ENCODE measurements at places on chromosomes 7 and 10. TPM values are rescaled to one million over a fixed set of nuclear protein-coding genes. Genes with fewer than 3 reads are reported as not detected.

GRCh38 chr7:107933386-107934013, 42.5 kb downstream of the DLD start:
- DNase-seq: no peak

GRCh38 chr7:128703609-128704241, 31.6 kb downstream of the GARIN1A start:
- DNase-seq: no peak

- no peak for DNase-seq
These were observed 105.5 kb upstream of the AKR1E2 start for GRCh38 chr10:4720463-4720862.

DNA sequence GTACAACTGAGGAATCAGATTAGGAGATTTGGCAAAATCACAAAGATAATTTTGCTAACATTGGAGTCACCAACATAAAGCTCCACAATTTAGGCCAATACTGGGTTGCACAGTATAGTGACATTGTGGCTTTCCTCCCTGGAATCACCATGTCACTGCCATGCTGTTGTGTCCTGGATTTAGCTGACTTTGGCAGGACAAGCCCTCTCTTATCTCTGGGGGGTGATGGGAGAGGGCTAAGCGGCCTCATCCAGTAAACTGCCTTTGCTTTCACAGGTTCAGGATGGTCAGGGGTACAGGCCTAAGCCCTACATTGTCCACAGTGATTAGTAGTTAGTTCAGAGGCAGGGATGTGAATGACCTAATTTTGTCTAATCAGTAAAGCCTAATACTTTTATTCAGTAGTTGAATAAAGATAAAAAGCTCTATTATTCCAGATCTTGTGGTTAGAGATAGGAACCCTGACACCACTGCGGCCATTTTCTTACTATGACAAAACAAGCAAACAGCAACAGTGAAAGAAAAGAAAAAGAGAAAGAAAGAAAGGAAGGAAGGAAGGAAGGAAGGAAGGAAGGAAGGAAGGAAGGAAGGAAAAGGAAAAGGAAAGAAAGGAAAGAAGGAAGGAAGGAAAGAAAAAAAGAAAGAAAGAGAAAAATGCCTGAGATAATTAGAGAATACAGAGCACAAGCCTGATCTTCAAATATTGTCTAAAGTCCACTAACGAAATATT, 140.1 kb downstream of the ETV1 start:
- DNase-seq: no peak

GRCh38 chr7:95473276-95473985, 12.3 kb upstream of the ASB4 start:
- no peak for DNase-seq

- no peak for DNase-seq
These were observed 30.6 kb upstream of the GPNMB start for GRCh38 chr7:23216021-23216420.

Gene CASP7
- 9.5 TPM for total RNA-seq

DNA sequence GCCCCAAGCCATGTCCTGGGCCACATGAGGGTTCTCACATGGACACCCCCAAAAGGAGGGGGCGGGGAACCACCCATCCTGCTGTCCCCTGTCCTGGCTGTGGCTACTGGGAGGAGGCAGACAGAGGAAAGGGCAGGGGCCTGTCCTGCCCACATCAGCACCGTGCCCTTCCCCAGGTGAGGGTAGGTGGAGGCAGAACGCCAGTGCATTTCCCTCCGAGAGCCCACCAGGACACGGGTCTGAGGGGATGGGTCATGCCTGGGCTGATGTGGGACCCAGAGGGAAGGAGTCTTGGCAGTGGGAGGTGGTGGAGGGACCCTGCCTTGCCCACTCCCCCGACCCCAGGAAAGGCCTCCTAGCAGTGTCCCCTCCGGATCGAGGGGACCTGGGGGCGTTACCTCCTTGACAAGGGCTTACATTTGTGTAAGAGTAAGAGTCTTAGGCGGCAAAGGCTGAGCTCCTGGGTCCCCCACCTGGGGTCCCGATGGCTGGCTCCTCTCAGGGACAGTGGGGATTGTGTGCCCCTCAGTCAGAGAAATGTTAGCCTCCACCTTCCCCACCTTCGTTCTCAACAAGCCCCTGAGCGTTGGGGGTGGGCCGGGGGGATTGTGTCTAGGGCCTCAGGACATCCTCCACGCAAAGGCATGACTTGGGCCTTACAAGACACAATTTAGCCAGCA, 6.1 kb downstream of the CRYGN start:
- DNase-seq: no peak

Gene NKX6-2
- not detected for total RNA-seq

DNA sequence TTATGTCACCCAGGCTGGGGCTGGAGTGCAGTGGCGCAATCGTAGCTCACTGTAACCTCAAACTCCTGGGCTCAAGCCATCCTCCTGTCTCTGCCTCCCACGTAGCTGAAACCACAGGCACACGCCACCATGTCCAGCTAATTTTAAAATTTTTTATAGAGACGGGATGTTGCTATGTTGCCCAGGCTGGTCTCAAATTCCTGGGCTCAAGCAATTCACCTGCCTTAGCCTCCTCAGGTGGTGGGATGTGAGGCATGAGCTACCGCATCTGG, 123.2 kb upstream of the PARD3 start:
- no peak for DNase-seq

Gene MSANTD7
- total RNA-seq: 4.3 TPM

- peak; percentile 54 for DNase-seq
These were observed 9.7 kb upstream of the RASSF4 start for GRCh38 chr10:44949915-44950314.

Gene GPR15LG
- total RNA-seq: not detected

DNA sequence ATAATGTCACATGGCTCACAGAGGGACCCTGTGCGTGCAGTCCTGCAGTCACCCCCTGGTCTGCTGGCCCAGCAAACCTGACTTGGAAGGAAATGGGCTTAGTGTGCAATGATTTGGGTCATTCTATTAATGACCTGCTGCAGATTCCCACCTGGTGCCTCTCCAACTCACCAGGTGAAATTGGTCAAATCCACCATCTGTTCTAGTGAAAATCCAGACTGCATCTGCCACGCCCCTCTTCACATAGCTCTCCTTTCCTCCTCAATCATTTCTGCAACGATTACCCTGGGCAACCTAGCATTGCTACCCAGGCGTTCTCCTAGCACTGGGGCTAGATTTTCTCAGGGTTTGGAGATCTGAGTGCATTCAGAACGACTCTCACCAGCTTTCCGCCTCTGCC, 29.4 kb downstream of the SRRM3 start:
- DNase-seq: no peak

GRCh38 chr7:156585025-156585648, 55.4 kb upstream of the RNF32 start:
- no peak for DNase-seq

Gene RARRES2
- total RNA-seq: 197 TPM

- no peak for DNase-seq
These were observed 233.1 kb downstream of the SEMA3E start for GRCh38 chr7:83415840-83416239.

DNA sequence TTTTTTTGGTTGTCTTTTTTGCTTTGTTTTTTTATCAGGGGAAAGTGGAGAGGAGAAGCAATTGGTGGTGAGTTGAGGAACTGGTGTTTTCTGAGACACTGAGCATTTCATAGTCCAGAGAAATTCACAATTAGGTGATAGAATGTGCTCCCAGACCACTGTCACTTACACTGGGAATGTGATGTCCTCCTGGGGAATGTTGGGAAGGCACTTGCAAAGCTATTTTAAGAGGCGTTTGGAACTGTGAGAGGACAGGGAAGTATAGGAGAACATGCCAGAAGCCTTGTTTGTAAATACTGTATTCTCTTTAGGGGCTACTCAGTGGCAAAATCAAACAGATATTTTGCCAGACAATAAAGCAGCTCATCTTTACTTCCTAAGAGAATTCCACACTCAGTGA, 16.0 kb downstream of the CHRM2 start:
- DNase-seq: no peak

Gene LIPF
- not detected for total RNA-seq

DNA sequence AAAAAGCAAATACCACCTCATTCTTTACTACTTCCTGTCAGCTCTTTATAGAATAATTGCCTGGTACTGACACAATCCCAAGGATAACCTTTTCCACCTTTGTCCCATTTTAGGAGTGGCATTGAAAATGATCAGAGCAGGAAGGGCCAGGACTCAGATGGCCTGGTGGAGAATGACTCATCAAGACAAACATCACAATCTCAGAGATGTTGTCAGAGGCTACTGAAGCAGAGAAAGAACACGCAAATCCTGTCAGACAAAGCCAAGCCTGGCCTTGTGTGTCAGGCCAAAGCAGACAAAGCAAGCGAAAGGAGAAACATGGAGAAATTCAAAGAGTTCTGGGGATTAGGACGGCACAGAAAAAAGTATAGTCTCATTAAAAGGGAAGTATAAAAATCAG, 40.9 kb downstream of the NSUN6 start:
- DNase-seq: no peak

Gene SEC61A2
- 12.4 TPM for total RNA-seq

Gene HOXA9
- not detected for total RNA-seq

Gene OR2A42
- total RNA-seq: 0.11 TPM

DNA sequence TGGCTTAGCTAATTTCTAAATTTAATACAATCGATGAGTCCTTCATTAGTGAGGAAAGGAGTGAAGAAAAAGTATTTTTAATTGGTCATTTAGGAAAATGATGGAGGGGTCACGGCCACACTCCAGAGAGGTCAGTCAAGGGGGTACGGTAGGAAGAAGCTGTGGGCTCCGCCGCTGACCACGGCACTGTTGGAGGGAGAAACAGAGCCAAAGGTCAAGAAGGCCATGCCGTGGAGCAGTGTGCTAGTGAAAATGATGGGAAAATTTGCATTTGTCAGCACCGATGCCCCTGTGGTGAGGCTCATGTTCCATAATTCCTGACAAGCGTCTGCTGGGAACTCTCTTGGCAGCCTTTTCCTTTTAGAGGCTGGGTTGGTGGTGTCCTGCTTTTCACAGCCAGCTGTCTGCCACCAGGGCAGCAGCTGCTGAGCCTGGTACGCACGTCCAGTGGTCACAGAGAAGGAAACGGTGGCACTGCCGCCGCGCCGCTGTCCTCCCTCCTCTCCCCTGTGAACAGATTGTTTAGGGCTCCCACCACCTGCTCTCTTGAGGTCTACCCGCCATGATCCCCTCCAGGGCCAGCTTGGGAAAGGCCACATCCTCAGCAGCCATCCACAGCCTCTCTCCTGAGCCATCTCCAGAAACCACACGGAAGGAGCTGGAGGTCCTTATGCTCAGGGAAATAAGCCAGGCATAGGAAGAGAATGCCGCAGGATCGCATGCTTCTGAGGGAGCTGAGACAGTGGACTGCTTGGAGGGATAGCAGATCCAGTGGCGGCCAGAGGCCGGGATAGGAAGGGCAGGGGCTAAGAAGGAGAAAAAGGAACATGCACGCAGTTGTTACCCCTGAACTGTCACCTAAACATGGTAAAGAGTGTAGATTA, 263.7 kb upstream of the PPP2R2D start:
- no peak for DNase-seq

- no peak for DNase-seq
These were observed 62.1 kb upstream of the NCAPG2 start for GRCh38 chr7:158766570-158767281.

Gene FAM53B
- 30.3 TPM for total RNA-seq

DNA sequence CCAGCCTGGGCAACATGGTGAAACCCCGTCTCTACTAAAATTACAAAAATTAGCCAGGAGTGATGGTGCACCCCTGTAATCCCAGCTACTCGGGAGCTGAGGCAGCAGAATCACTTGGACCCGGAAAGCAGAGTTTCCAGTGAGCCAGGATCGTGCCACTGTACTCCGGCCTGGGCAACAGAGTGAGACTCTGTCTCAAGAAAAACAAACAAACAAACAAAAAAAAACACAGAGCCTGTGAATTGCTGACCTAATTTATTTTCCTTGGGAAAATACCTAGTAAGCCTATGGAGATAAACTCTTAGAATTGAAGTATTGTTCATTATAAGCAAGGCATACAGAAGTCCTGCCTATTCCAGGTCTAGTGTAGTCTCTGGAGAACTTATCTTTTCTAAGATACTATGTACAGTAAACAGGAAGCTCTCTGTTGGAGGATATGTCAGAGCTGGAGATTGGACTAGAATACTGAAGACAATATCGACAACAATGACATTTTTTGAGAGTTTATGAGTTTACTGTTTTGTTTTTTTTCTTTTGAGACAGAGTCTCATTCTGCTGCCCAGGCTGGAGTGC, 14.9 kb downstream of the GTF2I start:
- no peak for DNase-seq

- DNase-seq: no peak
These were observed 31.3 kb downstream of the CH25H start for GRCh38 chr10:89175816-89176215.

Gene NUDT5
- total RNA-seq: 12.8 TPM

DNA sequence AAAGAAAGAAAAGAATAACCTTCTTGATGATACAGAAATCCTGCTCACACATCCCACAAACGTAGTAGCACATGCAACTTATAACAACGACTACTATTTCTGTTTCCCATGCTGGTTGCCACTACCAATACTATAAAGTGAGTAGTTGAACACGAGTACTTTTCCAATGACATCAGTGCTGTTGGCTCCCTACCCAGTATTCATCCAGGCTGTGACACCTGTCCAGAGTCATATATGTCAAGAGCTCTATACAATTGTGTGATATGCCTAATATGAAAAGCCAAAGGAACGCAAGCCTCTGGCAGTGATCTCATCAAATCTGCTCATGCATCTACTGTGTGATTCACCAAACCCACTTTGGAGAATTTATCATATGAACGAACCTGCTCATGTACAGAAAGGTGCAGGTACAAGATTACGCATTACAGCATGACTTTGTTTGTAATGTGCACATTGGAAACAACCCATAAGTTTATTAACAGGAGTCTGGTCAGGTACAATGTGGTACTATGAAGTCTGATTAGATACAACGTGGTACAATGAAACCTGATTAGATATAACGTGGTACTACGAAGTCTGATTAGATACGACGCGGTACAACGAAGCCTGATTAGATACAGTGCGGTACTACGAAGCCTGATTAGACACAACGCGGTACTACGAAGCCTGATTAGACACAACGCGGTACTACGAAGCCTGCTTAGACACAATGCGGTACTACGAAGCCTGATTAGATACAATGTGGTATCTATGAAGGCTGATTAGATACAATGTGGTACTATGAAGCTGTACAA, 5.8 kb upstream of the ITIH5 start:
- no peak for DNase-seq

Gene OGDHL
- total RNA-seq: 6.4 TPM

Gene GHRHR
- not detected for total RNA-seq

DNA sequence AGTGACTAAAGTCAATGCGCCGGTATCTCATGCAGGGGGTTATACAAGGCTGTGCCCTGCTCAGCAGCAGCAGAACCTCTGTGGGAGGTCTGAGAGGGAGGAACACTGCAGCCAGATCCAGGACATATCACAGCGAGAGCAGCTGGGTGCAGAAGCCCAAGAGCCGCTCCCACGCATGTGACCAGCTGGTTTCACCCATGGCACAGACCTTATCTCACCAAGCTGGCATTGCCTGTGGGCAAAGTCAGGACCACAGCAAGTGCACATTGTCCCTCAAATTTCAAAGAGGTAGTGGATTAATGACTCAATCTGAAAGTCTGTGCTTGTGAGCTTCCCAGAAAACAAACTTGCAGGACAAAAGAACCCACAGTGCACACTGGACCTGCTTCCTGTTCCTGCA, 31.6 kb upstream of the AKR1C1 start:
- DNase-seq: no peak

Gene OR2A7
- total RNA-seq: 2.7 TPM

GRCh38 chr7:44824894-44825526, 22.9 kb downstream of the H2AZ2 start:
- DNase-seq: peak; percentile 38

Gene CBLL1
- 19.3 TPM for total RNA-seq

- DNase-seq: no peak
These were observed 11.2 kb upstream of the ZSCAN21 start for GRCh38 chr7:100038326-100038725.

Gene CDK5
- total RNA-seq: 4.9 TPM

Gene WDR86
- total RNA-seq: 1.6 TPM

- DNase-seq: peak; percentile 26
These were observed 13.4 kb downstream of the LRRC18 start for GRCh38 chr10:48926255-48926654.

Measured in right atrium auricular region (tissue), 2 donors.